ENCODE measurements at places on chromosomes 7 and 10. TPM values are rescaled to one million over a fixed set of nuclear protein-coding genes. Genes with fewer than 3 reads are reported as not detected.

The CHST3 gene
- total RNA-seq, result 15.9 TPM

The SLC16A12 gene
- 4.2 TPM for total RNA-seq

GRCh38 chr7:140176122-140176701 is 571 bp downstream of the KDM7A start:
- DNase-seq, result no peak

DNA sequence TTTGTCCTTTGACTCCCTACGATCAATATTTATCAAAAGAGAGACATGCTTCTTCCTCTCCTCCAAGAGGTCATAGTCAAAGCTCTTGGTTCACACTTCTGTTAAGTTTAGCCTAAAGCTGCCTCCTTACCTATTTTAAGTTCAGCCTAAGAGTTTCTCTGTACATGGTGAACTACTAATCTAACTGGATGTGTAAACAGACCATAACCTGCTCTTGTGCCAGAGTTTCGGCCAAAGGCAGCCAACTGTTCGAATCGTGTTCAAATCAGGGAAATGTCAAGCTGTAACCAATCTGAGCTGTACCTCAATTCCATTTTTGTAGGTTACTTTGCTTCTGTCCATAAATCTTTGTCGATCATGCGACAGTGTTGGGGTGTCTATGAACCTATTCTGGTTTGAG is 414.8 kb downstream of the PHTF2 start:
- no peak for DNase-seq

GRCh38 chr7:142338633-142339501 is 81.0 kb upstream of the PRSS58 start:
- no peak for DNase-seq

GRCh38 chr10:34488476-34489130 is 326.5 kb downstream of the PARD3 start:
- DNase-seq, result no peak

DNA sequence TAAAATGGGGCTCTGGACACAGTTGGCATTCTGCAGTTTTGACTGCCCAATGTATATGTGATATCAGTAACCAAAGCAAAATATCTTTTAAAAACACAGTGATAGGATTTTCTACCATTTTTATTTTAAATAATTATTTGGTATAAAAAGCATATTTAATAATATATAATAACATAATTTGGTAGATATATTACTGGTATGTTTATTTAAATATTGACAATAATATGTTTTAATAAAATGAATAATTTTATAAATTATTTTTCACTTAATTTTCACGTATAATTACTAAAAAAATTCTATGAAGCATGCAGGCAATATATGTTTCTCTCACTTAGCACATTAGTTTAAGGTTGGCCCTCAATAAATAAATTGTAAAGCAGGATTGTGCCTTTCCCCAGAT is 269.1 kb downstream of the PRKG1 start:
- no peak for DNase-seq

The CD36 gene
- 399 TPM for total RNA-seq

- DNase-seq, result no peak
Measured at GRCh38 chr10:19325581-19325980, 277.0 kb downstream of the MALRD1 start.

GRCh38 chr10:78472551-78472890 is 438.9 kb downstream of the RPS24 start:
- DNase-seq, result no peak

GRCh38 chr10:29239569-29240472 is 49.0 kb upstream of the LYZL1 start:
- no peak for DNase-seq

DNA sequence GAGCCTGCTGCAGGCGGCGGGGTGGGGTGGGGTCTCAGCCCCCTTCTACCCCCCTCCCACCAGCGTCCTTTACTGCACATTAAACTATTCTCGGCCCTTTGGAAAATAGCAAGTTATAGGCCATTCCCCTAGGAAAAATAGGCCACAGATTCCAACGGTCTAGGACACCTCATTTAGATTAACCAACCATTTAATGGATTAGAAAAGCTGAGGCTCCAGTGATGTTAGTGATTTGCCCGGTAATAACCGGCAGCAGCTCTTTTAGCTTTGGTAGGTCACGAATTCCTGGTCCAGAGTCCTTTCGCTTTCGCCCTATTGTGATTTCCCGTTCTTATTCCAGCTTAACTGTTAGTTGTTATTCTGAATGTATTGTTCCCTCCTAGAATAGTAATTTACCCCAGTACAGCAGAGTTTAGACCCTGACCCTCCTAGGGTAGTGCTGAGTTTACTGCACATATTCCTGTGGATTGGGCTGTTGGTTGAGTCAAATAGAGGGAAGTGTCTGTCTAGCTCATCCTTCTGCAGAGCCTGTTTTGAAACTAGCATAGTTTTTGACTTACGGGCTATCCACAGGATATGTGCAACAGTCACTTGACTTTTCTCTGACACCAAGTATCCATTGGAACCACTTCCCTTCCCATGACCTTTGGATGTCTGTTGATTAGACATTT is 754 bp downstream of the GSTO1 start:
- DNase-seq, result no peak

DNA sequence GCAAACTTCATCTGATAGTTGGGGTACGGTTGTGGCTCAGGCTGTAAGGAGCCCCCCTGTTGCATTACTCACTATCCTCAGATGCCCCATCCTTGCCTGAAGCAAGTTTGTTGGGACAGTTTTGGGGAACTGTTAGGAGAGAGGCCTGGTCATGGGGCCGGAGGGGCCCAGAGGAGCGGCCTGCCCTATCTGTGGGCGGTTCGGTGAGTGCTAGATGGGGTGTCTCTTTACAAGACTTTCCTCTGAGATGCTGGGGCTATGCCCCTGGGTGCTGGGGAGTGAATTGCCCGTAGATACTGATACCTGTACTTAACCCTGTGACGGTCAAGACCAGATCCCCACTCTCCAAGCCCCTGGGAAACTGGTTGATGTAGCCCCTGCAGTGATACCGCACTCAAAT is 12.4 kb downstream of the CUX1 start:
- DNase-seq, result no peak

- no peak for DNase-seq
Measured at GRCh38 chr10:69662173-69662877, 32.3 kb downstream of the FAM241B start.

GRCh38 chr10:23405540-23405939 is 33.3 kb upstream of the OTUD1 start:
- no peak for DNase-seq

GRCh38 chr7:16338065-16338464 is 83.3 kb downstream of the CRPPA start:
- DNase-seq, result no peak

The ANKRD61 gene
- not detected for total RNA-seq

DNA sequence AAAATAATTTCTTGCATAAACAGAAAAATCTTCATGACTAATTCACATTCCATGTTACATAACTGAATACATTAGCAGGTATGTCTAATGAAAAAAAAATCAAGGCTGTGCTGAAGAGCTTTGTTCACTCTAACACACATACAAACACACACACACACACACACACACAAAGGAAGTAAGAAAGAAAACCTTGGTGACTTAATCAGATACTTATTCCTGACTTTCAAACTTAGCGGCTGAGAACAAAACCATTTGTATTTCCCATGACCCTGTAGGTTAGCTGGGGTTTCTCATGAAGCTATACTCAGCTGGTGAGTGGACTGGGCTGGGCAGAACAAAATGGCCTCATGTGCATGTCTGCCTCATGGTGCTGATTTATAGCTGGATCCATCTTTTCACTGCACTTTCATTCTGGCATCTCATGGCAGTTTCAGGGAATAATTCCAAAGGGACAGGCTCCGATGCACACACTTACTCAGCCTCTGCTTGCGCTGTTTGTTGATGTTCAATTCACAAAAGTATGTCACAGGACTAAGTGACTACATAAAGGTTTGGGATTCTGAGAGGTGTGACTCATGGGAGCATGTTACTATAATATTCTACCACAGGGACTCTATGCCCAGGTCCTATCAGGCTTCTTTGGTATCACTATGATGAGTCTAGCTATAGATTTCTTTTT is 161.2 kb downstream of the PCLO start:
- DNase-seq, result no peak

GRCh38 chr7:147483634-147484292 is 1106.8 kb upstream of the C7orf33 start:
- no peak for DNase-seq

- DNase-seq, result no peak
Measured at GRCh38 chr10:97827702-97828291, 21.8 kb upstream of the GOLGA7B start.

GRCh38 chr10:88227342-88228018 is 355.6 kb downstream of the RNLS start:
- no peak for DNase-seq

All from urinary bladder (tissue), 4 donors.